ENCODE measurements at places on chromosomes 3 and 15. TPM values are rescaled to one million over a fixed set of nuclear protein-coding genes. Genes with fewer than 3 reads are reported as not detected.

The SLC22A14 gene
- not detected for total RNA-seq

The XYLB gene
- 5.3 TPM for total RNA-seq

The ACKR2 gene
- total RNA-seq = 0.64 TPM

The UBA3 gene
- total RNA-seq = 72.2 TPM

The MYH15 gene
- total RNA-seq = 0.09 TPM

Measured in activated CD4-positive, alpha-beta T cell treated with anti-CD3 and anti-CD28 coated beads for 36 hours (primary cell).